ENCODE measurements at places on chromosomes 5 and 9.

DNA sequence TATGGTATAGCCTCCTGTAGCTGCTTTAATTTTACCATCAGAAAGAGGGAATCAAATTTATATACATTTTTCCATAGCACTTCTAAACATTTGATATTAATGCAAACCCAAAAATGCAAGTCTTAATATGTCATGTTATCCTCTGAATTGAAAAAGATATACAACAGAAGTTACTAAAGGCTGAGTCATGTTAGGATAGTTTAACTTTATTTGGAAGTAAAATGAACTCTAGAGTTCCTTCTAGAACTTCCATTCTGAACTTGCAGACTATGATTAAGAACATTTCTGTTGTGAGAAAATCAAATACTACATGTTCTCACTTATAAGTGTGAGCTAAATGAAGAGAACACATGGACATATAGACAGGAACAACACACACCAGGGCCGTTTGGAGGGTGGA is 317.3 kb upstream of the PRR16 start:
- DNase-seq = no peak

- no peak for DNase-seq
These were observed 54.5 kb upstream of the RAD23B start for GRCh38 chr9:107228496-107229039.

DNA sequence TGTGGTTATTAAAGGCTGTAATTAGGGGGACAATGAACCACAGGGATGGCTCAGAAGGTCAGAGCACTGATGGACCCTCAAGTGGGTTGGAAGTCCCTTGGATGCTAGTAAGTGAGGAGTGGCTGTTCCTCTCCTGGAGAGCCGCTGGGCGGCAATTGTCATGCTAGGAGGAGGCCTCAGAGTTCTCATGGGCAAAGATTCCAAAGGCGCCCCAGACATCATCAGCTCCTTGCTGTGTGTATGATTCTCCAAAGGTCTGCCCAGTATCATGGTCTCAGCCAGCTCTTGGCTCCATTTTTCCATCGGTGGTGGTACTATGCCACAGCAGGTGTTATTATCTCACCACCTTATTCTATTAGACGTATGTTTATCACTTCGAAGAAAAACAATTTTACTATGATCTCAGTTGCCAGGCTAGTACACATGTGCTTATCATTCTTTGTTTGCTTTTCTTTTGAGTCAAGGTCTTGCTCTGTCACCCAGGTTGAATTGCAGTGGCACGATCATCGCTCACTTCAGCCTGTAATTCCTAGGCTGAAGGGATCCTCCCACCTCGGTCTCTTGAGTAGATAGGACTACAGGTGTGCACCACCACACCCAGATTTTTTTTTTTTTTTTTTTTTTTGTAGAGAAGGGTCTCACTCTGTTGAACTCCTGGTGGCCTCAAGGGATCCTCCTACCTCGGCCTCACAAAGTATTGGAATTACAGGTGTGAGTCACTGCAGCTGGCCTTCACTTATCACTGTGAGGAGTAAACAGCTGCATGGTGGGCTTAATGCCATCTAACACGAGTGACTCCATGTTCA is 46.8 kb downstream of the EXOSC2 start:
- DNase-seq = no peak

DNA sequence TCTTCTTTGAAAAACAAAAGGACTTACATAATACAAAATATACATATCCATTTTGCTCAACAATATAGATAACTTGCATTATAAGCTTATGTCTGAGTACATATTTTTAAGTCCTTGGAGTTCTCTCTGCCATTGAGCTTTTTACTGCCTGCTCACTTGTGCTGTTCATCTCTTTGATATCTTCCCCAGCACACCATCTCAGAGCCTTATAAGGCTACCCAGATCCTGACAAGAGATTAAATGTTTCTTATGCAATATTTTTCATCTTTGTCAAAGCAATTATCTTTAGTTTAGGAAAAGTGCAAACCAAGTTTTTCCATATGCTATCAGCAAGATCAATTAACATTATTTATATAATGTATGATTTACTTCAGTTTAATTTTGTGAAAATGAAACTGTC is 60.7 kb upstream of the ITGA1 start:
- no peak for DNase-seq

DNA sequence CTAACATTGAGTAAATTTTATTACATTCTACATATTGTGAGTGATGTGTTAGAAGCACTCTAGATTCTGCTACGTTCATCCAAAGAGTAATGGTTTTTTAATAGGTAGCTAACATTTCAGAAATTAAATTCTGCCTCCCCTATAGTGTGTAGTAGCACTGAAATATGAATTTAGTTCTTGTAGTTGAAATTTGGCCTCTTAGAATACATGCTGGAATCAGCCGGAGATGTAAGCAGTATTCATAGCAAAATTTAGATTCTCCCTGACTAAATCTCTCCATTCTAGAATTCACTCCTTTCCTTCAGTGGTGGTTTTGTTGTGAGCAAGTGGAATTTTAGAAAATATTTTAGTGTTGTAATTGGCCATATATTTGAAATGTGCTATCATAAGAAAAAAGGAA is 799.9 kb upstream of the CDH10 start:
- DNase-seq = no peak

DNA sequence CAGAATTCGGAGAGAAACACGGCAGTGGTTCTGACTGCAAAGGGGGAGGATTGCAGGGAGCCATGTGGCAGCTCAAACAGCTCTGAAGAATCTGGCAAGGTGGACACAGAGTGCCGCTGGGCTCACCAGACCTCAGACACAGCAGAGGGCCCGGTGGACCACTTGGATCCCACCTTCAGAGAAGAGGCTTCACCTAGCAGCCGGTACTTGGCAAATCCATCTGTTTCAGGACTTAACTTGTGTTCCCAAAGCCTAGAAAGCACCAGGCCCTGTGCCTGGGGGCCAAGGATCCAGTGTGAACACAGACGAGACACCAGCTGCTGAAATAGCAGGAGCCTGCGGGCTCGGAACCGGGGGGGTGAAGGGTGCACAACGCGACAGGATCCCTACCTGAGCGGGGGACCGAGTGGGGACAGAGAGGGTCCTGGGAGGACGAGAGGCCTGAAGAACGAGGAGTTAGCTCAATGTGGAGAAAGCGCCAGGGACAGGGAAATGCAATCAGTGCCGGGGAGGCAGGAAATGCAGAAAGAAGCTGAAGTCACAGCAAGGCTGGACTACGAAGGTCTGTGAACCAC is 44.6 kb downstream of the BTNL9 start:
- no peak for DNase-seq

GRCh38 chr5:106085136-106085535 is 1585.6 kb downstream of the EFNA5 start:
- DNase-seq = no peak

DNA sequence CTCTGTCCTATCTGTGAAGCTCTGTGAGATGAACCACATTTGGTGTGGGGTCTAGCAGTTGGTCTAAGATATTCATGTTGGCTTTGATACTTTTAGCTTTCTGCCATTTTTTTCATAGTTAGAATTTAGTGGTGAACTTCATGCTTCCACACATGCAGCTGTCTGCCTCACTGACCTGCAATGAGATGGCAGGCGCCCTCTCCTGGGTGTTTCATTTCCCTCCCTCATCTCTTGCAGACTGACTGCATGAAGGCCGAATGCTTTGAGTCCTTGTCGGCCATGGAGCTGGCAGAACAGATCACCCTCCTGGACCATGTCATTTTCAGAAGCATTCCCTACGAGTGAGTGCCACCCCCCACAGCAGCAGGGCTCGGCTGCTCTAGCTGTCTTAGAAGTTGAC is 26.1 kb upstream of the CKMT2 start:
- no peak for DNase-seq

DNA sequence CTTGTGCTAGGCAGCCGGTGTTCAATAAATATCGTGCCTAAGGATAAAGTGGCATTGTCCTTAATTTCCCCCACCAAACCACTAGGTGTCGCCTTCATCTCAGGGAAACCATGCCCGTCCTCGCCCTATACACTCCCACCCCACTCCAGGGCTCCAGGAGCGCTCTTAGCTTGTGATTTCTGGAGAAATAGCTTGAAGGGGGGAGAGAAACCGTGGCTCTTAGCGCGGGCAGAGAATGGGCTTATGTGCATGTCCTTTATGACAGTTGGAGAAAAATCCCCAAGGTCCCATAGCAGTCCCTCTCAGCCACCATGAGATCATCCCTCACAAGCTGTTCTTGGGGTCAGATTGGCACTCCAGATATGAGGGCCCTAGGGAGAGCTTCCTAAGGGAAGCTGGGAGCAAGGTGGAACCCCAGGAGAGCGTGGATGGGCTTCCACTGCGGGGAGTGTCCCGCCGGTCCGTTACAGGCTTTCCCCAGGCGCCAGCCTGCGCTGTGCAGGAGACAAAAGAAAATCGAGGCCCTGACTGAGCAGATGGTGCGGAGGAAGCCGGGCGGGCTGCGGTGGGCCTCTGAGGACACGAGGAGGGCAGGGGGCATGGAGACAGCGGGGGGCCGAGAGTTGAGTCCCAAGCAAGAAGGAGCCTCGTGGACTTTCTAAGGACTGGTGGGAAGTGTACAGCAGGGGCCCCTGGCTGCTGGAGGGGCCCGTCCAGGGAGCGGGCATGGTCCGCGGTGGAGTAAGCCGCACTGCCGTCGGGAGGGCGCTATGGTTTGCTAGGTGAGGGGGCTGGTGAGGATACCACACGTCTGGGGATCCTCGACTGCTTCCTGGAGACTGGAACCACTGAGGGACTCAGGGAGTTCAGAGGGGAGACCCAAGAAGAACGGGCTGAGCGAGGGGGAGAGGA is 750 bp upstream of the NPR2 start:
- DNase-seq = peak; percentile 69

DNA sequence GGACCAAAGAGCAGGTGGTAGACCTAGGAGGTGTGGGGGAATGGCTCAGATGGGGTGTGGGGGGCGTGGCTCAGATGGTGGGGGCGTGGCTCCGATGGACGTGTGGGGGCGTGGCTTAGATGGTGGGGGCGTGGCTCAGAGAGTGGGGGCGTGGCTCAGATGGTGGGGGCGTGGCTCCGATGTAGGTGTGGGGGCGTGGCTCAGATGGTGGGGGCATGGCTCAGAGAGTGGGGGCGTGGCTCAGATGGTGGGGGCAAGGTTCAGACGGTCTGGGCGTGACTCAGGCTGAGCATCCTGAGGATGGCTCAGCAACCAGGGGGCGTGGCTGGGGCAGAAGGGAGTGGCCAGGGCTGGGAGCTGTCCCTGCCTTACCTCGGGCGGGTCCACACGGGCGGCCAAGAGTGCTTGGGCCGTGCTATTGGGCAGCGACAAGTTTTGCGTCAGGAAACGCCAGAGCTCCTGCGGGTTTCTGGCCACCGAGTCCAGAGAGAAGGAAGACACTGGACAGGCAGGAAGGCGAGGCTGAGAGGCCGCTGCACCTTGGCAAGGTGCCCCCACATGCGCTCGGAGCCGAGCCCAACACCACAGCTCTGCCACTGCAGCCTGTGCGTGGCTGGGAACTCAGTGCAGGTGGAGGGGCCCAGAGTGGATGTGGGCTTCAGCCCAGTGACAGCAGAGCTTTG is 5.9 kb downstream of the ABCA2 start:
- peak; percentile 63 for DNase-seq

DNA sequence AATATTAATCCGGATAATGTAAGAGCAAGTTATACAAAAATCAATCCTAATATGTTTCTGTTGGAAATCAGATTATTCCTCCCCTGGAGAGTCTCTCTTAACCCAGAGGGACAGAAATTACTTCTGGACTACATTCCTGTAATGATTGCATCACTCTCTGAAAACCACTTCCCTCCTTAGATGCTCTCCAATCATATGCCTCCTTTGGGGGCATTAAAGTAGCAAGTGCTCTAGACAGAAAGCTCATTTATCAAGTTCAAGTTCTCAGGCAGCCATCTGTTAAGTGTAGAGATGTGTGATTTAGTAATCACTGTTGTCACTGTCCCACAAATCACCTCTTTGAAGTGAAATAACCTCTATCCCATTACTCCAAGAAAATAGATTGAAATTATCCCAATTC is 247.1 kb downstream of the SLCO4C1 start:
- no peak for DNase-seq

GRCh38 chr5:171848911-171849520 is 63.4 kb downstream of the SMIM23 start:
- DNase-seq = no peak

- peak; percentile 34 for DNase-seq
These were observed 47.7 kb downstream of the LIX1 start for GRCh38 chr5:97094579-97095317.

GRCh38 chr5:8316608-8317280 is 447.8 kb downstream of the MTRR start:
- DNase-seq = no peak

GRCh38 chr5:133854554-133854953 is 113.9 kb downstream of the C5orf15 start:
- no peak for DNase-seq

- no peak for DNase-seq
These were observed 157.2 kb downstream of the MELK start for GRCh38 chr9:36729906-36730305.

DNA sequence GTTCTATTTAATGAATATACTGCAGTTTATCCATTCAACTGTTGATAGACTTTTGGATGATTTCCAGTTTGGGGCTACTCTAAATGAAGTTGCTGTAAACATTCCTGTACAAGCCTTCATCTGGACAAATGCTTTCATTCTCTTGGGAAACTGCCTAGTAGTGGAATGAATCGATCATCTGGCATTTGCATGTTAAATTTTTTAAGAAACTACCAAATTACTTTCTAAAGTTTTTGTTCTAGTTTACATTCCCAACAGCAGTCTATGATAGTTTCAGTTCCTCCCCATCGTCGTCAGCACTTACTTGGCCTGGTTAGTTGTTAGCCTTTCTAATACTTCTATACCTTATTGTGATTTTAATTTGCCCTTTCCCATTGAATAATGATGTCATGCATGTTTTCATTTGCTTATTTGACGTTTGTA is 306.3 kb downstream of the FER start:
- no peak for DNase-seq

- no peak for DNase-seq
These were observed 8.6 kb upstream of the PITX1 start for GRCh38 chr5:135042595-135042994.

DNA sequence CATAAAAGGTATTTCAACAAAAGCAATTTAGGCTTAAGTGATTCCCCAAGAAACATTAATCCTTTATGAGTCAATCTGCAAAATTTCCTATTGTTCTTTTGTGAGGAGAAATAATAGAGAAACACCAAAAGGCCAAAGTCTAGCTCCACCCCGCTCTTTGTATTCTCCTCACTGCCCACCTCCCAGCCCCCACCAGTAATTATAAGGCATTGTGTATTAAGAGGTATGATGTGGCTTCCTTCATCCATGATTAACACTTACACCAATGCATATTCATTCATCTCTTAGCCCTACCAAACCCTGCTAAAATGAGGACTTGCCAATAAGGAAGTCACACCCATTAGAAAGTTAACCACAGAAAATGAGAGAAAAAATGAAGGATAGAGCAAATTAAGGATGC is 105.3 kb upstream of the SPATA31D4 start:
- DNase-seq = no peak

- DNase-seq = no peak
These were observed 12.9 kb downstream of the CCT5 start for GRCh38 chr5:10262995-10263394.

GRCh38 chr5:18048449-18048848 is 414.2 kb downstream of the TAF11L14 start:
- no peak for DNase-seq
